Neural progenitor cell (in vitro differentiated cells): ENCODE measurements at places on chromosomes 5 and 9.
A peak's percentile ranks its signal among the peaks of the same experiment; 100 is the strongest.

DNA sequence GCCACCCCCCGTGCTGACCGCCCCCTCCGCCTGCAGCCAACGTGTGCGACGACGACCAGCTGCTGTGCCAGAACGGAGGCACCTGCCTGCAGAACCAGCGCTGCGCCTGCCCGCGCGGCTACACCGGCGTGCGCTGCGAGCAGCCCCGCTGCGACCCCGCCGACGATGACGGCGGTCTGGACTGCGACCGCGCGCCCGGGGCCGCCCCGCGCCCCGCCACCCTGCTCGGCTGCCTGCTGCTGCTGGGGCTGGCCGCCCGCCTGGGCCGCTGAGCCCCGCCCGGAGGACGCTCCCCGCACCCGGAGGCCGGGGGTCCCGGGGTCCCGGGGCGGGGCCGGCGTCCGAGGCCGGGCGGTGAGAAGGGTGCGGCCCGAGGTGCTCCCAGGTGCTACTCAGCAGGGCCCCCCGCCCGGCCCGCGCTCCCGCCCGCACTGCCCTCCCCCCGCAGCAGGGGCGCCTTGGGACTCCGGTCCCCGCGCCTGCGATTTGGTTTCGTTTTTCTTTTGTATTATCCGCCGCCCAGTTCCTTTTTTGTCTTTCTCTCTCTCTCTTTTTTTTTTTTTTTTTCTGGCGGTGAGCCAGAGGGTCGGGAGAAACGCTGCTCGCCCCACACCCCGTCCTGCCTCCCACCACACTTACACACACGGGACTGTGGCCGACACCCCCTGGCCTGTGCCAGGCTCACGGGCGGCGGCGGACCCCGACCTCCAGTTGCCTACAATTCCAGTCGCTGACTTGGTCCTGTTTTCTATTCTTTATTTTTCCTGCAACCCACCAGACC is 80.2 kb downstream of the NTNG2 start:
- peak; percentile 61 for DNase-seq

DNA sequence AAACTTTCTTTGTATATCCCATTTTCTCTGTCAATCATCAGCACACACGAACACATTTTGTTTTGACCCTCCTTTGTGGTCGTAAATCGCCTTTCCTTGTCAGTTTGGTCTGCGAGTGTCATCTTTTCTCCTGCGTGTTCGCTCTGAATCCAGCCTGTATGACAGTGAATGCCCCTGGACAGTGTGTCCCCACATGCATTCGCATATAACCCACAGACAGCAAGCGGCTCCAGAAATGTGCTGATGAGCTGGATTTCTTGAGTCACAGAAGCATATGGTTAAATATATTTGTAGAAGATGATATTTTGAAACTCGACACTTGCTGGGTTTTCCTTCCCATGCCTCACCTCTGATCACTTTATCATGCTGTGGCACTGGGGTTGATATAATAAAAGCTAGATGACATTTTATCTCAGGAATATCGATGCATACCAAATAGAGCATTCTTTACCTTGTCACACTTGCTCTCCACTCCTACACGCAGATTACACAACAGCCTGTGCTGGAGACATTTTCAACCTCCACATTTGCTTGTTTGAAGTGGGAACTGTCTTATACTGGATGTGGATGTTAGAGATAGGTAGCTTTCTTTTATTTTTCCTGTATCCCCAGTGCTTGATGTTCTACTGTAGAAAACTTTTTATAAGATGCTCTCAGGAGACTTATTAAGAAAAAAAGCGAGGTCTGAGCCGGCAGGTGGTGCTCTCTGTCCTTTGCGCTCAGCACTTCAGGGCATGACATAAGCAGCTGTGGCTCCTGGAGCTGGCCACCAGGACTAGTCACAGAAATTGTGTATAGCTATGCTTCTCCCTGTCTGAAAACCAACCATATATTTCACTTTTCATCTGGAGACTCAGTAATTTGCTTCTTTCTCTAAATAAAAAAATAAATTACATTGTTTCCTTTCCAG is 215.1 kb downstream of the SH3GL2 start:
- peak; percentile 31 for DNase-seq

GRCh38 chr5:50751064-50751657 is 84.7 kb downstream of the PARP8 start:
- peak; percentile 74 for DNase-seq

DNA sequence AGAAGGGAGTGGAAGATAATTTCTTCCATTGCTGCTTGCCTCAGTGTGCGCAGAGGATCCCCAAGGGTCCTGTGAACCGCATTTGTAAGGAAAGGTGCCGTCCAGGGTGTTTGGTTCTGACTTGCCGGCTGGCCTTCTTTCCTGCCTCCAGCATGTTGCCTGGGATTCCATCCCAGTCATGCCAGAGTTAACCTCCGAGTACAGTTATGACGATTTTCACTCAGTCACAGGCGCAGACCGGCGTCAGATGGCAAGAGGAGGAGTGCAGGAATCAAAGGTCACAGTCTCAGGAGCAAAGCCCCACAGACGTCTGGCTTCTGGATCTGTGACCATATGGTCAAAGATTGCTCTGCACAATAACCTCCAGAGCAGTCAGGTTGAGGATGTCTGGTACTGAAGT is 5.9 kb upstream of the GADD45G start:
- no peak for DNase-seq

DNA sequence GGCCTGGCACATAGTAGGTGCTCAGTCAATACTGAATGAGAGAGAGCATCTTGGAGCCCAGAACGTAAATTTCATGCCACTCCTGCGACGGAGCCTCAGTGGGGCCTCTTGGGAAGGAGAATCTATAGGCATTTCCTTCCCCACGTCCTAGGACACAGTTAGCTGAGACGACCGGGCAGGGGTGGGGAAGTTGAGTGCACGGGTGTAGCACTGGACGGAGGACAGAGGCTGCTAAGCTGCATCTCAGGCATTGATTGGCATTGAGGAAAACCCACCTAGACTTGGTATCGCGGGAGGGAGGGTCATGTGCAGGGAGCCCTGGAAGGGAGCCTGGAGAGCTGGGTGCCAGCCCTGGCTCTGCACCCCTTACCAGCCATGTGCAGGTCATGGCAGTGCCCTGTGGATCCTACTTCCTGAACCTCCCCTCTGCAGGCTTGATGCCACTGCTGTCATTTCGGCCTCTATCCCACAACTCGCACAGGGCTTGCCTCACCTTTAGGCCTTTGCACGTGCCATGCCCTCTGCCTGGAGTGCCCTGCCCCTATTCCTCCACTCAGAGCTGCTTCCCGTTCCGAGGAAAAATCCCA is 25.6 kb downstream of the NEK6 start:
- DNase-seq = no peak

DNA sequence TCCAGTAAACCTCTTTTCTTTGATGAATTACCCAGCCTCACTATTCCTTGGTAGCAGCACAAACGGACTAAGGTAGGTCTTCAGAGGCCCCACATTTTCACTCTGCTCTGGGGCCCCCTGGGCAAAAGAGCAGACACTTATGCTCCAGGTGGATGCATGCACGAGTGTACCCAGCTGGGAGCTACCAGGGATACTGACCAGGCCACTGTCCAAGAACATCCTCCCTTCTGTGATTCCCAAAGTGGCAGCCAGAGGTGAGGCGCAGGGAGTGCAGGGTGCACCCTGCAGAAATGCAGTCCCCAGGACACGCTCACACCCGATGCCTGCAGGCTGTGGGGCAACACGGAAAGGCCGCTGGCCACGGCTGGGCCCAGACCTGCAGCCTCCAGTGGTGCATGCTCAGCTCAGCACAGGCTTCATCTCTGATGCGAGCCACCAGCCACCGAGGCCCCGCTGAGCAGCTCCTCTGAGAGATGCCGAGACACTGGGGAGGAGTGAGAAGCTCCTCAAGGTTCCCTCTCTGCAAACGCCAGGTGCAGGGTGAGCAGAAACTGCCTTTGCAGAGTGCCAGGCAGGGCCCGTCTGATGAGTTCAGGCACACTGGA is 48.1 kb upstream of the OLFM1 start:
- no peak for DNase-seq

GRCh38 chr5:97547999-97548738 is 365.1 kb upstream of the RIOK2 start:
- DNase-seq = no peak

DNA sequence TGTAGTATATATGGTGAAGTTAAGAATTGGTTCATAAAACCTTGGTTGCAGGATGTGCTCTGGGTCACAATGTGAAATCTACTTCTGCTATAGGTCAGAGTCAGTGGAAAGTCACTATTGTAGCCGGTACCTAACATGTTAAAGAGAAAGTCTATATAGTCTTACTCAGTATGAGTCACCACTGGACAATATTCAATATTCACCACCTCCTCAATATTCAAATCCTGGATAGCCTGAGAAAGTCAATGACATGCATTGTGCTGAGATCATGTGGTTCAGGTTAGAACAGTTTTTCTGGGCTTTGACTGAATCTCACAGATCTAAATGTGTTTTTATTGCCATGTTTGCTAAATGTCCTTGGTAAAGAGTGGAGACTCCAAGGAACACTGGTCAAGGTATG is 108.8 kb downstream of the HMHB1 start:
- DNase-seq = no peak

GRCh38 chr5:143957455-143957854 is 145.5 kb downstream of the HMHB1 start:
- DNase-seq = no peak

DNA sequence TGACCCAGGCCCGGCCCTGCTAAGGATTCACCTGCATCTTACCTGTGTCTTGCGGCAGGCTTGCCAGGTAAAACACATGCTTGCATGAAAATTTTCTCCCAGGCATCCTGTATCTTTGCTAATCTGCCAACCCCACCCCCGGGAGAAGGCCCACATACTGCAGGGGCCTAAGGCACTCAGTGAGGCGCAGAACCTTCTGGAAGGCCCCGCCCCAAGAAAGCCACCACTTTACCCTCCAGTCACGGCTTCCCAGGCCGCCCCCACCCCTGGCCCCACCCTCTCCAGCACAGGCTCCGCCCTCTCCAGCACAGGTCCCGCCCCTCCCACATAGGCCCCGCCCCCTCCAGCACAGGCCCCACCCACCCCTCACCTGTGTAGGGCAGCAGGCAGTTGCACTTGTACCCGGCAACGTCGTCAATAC is 29.8 kb upstream of the SEC16A start:
- DNase-seq = no peak

GRCh38 chr9:33289496-33289895 is 820 bp upstream of the NFX1 start:
- peak; percentile 7 for DNase-seq

GRCh38 chr5:74810915-74811314 is 43.9 kb downstream of the NSA2 start:
- no peak for DNase-seq

DNA sequence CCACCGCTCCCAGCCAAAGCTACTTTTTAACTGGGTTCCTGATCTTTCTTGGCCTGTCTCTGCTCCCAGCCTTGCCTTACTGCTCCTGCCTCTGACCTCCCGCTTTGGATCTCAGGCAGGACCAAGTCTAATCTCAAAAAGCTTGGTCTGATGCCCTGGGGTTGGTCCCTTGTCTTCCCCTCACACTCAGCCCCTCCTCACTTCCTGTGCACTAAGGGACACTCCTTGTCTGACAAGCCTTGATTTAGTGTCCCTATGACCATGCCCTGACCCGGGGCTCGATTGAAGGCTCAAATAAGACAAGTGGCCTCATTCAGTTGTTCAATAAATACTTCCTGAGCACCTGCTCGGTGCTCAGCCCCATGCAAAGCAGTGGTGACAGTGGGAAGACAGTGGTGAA is 3.7 kb upstream of the GTF3C5 start:
- DNase-seq = no peak

- no peak for DNase-seq
Measured at GRCh38 chr5:174457141-174457678, 267.2 kb upstream of the MSX2 start.

DNA sequence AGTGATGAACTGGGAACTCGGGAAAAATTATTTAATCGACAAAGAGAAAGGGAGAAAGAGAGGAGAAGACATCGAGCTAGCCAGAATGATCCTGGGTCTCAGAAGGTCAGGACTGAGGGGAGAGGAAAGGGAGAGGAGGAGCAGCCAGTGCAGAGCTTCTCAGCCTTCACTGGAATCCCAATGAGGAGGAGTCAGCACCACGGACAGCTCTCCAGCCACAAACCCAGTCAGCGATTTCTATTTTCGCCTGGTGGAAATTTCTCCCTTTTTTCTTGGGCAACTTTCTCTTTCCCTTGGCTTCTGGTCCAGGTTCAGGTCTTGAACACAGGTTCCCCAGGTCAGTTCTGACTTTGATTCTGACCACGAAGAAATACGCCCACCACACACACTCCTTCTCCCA is 1.6 kb upstream of the BRINP1 start:
- DNase-seq = peak; percentile 84

DNA sequence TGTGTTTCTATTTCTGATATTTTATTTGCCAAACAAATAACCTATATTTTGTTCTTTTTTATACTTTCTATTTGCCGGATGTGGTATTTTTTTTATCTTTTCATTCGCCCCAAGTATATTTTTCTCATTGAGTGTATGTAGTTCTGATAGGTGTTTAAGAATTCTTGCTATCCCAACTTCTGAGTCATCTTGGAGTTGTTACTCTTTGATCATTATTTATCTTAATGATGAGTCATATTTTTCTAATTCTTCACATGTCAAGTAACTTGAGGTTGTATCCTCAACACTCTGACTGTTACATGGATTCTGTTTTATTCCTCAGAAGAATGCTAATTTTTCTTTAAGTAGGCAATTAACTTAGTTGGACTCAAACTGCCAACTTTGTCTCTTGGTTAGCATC is 498.1 kb downstream of the TLE1 start:
- DNase-seq = no peak

DNA sequence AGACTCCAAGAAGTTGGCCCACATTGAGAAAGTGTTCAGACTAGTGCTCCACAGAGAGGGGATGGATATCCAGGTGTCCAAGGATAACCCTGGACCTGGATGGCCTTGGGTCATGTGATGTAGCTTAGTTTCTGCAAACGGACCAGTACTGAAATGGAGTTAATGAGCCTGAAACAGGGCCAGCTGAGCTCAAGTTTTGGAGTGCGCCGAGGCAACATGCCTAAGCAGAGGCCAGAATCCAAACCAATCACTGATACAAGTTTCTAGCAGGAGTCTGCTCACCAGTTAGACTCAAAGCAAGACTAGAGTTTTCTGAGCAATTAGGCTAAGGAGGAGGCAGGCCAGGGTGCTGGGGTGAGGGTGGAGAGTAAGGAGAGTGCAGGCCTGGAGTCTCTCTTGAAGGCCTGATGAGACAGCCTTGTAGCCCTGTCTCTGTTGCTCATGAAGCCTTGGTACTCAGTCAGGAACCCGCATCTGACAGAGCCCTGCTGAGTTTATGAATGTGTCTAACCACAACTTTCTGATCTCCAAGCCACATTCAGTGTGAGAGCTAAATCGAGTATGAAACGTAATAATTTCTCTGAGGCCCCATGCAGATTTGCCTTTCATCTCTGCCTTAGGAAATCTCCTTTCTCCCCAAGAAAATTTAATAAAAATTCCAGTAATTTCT is 68.9 kb upstream of the EQTN start:
- DNase-seq = no peak

DNA sequence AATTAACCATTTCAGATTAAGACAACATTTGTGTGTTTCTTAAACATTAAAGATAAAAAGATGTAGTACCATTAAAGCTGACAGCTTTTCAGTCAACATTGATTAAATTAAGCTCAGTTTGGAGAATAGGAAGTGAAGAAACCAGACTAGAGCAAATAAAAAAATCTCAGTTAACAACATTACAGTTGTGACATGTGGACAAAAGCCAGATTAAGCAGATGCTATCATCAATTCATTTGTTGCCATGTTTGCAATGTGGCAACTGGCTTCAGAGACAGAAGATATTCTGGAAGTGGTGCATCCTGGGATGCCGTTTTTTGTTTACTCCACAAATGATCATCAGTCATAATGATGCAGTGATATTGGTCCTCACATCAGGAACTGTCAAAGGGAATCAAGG is 70.3 kb upstream of the CNTLN start:
- DNase-seq = no peak
